ENCODE measurements at places on chromosomes 1 and 21.

DNA sequence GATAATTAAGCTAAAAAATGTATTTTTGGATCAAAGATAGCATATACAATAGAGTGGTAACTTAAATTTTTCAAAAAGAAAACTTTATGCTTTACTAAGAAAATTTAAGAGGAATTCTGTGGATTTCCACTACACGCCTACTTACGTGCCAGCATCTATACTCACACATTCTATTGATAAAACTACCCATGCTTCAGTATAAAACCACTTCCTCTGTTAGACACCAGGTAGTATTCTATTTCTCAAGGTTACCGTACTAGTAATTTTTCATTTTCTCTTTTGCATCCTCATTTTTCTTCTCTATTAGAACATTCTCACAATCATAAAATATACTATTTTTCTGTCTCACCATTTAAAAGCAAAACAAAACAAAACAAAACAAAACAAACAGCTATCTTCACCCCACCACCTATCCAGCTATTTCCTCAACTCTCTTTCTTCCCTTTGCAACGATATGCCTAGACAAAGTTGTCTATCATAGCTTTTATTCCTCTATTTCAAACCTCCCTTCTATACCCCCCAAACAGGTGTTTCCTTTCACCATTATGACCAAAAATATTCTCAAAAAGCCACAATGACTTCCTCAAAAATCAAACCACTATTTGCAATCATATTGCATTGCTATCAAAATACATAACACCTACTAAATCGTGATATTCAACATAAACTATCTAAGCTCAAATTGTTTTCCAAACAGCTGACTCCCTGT lies 1652.0 kb downstream of the MRPL39 start:
- DNase-seq, result no peak

DNA sequence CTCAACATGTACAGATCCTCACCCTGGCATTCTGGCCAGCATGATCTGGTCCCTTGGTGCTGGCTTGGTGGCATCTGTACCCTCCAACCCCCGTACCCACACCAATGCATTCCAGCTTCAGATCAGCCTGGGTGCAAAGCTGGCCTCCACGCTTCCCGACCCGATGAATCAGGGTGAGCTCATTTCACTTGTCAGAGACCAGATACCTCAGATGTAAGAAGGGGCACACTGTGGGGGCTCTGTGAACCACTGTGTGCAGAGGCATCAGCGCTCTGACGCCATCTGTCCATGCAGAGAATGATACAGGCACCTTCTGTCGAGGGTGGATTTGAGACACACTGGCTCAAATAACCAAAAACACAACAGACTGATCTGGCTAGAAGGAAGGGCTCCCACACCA lies 76.6 kb downstream of the DMRTB1 start:
- DNase-seq, result no peak

GRCh38 chr1:10025354-10025753 lies 7.4 kb upstream of the UBE4B start:
- DNase-seq, result no peak

DNA sequence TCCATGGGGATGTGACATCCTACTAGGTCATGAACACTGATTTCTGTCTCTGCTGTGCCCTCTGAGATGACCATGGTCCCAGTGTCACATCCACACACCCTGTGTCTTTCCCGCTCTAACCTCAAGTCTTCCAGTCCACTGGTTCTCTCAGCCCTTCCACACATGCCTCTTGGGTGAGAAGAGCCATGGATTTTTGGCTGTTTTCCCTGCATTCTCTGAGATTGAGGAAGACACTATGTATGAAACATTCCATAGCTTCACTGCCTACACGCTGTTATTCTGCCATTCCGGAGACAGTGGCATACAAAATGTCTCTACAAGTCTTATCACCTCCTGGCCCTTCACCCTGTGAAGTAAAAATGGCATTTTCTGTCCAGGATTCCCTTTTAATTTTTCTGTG lies 247.3 kb downstream of the BACH1 start:
- peak; percentile 67 for DNase-seq

DNA sequence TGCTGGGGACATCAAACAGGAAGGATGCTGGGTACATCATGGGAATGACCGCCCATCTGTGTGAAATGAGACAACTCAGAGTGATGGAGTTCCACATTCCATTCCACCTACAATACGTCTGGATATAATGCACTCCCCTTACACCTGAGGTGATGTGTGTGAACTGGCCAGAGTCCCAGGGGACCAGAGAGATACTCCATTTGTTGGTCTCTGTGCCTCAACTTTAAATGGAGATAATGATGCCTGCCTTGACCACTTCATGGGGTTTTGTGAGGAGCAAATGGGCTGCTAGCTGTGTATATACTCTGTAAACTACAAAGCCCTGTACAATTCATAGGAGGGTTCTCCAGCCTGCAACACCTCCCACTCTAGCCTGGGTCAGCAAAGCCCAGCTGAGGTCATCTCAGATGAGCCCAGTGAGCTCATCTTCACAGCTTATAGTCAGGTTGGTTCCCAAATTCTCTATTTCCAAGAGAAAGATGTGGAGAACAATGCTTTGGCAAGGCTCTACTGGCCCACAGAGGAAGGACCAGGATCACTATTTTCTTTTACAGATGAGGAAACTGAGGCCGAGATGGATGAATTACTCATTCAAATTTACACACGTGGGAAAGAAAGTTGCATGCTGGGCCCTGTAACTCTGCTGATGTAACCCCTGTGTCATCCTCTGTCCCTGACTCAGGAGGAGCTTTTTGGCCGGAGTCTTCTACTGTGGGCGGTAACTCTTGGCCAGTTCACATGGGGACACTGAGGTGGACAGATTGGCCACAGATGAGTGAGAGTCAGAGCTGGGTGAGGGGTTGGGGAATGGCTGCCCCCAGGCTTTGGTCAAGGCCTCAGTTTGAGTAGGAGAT lies 105.6 kb upstream of the GCLM start:
- DNase-seq, result peak; percentile 63

GRCh38 chr1:47545912-47546483 lies 108.2 kb downstream of the FOXD2 start:
- DNase-seq, result no peak

Data from fibroblast of skin of scalp (primary cell).